CD4-positive, alpha-beta T cell treated with Interleukin-4 for 4 hours (primary cell): ENCODE measurements at places on chromosomes 13 and 19.

DNA sequence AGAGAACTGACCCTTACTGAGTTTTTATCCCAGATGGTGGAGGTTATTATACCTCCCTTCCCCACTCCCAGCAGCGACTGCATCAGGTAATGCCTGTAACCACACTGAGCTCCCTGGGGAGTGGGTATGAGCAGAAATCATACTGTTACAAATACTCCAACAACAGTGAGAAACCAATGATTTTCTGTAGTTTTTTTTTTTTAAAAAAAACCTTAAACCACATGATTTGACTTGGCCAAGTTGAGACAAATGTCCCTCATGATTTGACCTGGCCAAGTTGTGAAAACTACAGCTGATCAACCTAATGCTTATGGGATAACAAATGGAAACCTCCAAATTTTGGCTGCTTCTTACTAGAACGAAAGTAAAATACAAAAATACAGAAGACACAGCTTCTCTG lies 33.1 kb upstream of the SERP2 start:
- no peak for DNase-seq

DNA sequence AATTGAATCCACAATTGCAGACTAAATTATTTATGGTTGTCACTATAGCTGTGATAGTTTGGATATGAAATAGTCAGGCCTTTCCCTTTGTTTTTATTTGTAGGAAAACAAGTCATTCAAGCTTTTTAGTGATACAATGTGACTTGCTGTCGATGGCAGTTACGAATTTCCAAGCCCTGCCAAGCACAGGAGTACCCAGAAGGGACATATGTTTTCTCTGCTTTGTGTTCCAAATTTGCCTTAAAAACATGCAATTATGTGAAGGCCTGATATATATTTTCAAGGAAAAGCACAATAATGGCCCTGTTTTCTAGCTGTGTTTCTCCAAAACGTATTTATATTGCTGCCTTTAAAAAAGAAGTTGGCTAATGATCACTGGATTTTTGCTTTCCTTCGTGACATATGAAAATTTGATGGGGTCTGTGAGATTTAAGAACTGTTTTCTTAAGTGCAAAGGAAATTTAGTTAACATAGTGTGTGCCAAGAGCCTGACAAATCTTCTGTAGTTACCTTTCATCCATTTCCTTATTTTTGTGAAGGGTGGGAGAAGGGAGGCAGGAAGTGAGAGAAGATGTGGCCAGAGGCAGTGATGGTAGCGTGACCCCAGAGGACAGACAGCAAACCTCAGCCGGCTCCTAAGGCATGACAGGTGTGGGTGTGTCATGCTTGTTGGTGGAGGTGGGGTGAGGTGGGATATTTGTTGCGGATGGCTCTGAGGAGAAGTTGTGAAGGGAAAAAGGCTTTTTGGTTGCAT lies 79.6 kb downstream of the TEX26 start:
- no peak for DNase-seq

DNA sequence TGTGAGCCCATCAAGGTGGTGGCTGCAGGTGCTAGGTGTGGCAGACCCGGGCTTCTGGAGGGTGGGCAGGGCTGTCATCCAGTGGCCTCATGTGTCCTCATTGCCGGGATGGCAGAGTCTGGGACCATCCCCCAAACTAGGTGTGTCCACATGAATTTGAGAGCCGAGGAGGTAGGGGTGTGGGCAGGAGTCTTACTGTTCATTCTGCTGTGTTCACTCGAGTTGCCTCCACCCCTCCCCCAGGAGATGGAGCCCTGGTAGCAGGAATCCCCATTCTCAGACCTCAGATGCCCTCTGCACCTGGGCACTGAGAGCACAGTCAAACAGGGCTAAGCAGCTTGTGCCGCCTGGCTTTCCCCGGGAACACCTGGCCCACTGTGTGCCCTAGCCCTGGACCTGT lies 22.4 kb downstream of the NAXD start:
- DNase-seq = no peak

- DNase-seq = no peak
These were observed 136.0 kb upstream of the MIR17HG start for GRCh38 chr13:91211510-91211909.

DNA sequence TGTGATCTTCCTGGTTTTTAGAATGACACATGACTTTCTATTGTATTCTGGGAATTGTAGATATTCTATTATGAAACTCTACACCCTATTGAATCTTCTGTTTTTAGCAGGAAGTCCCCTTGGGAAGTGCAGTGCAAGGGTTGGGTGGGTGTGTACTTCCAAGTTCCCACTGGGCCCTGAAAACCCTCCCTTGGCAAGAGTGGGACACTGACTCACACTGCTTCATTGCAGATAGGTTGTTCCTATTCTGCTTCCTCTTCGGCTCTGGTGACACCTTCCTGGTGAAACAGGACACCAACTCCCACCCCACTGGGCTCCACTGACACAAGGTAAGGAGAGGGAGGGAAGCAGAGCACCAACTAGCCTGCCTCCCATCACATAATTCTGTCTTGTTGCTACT lies 121.8 kb downstream of the KCTD12 start:
- peak; percentile 1 for DNase-seq

GRCh38 chr13:73704587-73704986 lies 429.6 kb downstream of the KLF12 start:
- DNase-seq = no peak

DNA sequence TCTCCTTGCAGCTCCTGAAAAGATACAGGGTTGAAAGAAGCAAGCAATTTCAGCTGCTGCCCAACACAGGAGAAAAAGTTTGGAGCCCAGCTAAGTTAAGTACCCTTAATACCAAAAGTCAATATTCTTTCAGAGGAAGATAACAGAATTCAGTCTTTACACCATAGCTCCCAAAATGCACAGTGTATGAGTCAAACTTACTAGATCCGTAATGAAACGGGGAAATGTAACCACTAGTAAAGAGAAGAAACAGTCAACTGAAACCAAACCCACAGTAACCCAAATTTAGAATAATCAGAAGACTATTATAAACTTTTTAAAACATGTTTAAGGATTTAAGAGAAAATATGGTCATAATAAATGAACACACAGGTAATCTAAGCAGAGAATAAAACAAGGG lies 45.2 kb downstream of the SUCLA2 start:
- no peak for DNase-seq

- DNase-seq = peak; percentile 26
These were observed 19.2 kb upstream of the UQCR11 start for GRCh38 chr19:1624458-1624857.

- peak; percentile 57 for DNase-seq
These were observed 29.1 kb downstream of the ATP12A start for GRCh38 chr13:24709186-24709913.

DNA sequence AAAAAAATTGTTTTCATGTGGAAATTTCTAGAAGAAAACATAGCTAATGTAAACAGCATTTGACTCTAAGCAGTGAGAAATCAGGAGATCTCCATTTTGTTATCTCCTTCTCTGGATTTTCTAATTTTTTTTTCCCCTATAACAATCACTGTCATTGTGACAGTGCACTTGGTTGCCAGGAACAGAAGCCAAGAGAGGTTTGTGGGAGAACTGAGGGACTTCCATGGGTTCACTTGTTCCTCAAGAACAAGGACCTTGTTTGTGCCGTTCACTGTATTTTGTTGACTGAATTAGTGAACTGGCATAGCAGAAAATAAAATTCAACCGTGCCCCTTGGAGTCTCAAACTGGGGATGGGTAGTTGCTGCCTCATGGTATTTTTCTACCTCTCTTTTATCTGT lies 17.1 kb downstream of the SHISA7 start:
- no peak for DNase-seq

DNA sequence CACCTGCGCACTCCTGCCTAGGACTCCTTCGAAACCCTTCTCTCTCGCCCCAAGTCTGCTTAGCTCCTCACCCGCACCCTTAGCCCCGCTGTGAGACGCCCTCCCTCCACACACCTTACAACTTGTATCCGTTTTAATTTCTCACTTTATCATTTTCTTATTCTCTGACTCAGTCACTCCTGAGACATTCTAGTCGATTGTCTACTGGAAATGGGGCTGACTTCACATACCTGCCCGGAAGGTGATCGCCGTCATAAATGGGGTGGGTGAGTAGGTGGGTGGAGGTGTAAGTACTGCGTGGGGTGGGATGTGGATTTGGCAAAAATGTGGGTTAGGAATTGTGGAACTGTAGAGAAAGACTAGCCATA lies 714 bp downstream of the NDFIP2 start:
- DNase-seq = peak; percentile 70

DNA sequence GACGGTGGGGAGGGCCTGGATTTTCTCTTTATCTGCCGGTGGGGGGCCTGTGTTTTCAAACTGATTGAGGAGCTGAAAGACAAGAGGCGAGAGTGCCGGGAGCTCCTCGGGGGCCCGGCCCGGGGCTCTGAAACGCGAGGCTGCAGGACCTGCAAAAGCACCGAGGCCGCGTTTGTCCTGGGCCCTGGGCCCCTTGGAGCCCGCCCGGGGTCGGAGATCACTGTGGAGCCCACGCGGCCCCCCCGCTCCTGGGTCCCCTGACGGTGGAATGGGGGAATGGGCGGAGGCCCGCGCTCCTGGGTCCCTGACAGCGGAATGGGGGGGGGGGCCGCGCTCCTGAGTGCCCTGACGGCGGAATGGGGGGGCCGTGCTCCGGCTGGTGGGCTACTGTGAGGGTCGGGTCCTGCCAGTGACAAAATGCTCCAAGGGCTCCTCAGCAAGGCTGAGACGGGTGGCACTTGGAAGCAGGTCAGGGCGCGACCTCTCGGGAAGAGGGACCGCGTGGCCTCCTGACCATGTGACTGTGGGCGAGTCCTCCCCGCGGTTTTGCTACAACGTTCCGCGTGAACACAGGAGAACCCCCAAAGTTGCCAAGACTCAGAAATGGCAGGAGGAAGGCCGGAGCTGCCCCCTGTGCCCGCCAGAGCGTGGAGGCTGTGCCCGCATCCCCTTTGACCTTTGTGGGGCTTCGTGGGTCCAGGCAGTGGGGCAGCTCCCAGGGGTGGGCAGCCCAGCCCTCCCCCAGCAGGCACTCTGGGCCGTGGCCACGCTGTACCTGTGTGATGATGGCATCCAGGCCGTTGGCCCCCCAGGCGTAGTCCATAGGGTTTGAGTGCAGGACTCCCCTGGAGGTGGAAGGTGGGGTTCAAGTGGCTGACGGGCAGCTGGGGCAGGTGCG lies 9.5 kb downstream of the FGF22 start:
- DNase-seq = no peak

DNA sequence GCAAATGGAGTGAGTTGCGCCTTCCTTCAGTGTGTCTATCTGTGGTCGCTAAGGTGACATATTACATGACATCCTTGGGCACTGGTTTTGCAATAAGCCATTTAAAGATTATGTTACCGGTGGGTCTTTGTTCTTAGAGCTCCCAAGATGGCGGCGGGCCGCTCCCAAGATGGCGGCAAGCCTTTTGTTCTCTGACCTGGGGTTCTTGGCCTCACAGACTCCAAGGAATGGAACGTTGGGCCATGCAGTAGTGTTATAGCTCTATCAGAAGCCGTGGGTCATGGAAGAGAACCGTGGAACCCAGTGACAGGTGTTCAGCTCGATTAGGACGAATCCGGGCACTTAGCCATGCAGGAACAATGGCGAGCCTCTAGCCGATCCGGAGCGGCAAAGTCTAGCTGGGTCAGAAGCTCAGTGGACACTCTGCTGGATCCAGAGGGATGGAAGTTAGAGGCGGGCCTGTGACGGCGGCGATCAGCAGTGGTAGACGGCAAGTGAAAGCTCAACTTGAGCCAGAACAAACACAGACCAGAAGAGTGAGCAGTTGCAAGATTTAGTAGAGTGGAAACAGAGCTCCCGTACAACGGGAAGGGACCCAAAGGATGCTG lies 188.6 kb downstream of the TEX29 start:
- no peak for DNase-seq

DNA sequence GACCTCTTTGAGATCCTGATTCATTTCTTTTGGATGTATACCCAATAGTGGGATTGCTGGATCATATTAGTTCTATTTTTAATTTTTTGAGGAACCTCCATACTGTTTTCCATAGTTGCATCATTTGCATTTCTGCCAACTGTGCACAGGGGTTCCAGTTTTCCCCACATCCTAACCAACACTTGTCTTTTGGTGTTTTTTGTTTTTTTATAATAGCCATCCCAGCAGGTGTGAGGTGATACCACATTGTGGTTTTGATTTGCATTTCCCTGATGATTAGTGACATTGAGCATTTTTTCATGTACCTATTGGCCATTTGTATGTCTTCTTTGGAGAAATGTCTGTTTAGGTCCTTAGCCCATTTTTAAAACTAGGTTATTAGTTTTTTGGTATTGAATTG lies 18.8 kb upstream of the GPR183 start:
- no peak for DNase-seq

DNA sequence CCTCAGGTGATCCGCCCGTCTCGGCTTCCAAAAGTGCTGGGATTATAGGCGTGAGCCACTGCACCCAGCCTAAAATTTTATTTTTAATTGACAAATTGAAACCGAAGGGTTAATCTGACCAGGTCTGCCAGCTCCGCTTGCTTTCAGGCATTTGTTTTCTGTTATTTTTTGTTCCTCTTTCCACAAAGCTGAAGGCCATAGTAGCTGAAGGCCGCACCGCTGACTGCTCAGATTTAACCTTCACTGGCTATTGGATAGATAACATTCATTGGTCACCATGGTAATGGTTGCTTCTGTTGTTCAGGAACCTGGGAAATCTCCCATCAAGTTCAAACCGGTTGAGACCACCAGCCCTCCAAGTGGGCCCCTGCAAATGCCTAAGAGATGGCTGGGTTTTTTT lies 124.5 kb upstream of the USP29 start:
- no peak for DNase-seq

DNA sequence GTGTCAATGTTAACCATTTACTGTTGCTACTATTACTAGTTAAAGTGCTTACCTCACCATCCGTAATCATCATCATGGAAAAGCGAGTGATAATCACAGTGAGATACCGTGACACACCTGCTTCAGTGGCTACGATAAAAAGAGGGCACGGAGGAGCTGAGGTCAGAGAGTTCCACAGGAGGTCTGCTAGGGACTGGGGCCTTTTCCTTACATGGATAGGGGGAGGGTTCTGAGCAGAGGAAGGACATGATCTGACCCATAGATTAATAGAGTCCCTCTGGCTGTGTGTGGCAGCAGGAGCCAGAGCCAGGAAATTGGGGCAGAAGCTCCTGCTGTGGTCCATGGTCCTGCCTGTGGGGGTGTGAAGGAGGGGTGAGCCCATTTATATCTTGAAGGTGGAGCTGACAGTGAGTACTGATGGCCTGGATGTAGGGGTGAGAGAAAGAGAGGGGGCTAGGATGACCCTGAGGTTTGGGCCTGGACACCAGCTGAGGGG lies 136.7 kb downstream of the SIPA1L3 start:
- no peak for DNase-seq

DNA sequence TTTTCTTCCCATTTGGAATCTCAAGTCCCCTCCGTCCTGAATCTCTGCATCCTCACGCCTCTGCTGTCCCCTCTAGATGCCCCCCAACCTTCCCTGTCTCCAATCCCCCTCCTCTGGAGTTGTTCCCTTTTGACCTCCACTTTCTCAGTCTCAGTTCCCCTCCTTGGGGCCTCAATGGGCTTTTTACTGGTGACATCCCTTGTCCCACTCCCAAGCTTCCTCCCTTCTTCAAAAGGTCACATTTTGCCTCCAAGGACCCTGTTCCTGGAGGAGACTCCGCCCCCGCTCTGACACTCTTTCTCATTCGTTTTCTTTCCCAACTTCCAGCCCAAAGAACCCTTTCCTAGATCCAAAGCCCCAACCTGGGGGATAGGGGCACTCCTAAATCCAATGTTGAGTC lies 1.0 kb downstream of the AP2S1 start:
- DNase-seq = no peak
